Stimulated activated CD8-positive, alpha-beta memory T cell treated with anti-CD3 and anti-CD28 coated beads, Interleukin-15, amount 100 ng/mL, for 1 hour (primary cell): ENCODE measurements at places on chromosomes 7 and 10.

- DNase-seq = no peak
Observed at GRCh38 chr7:141550386-141551093, 670 bp upstream of the AGK start.

- DNase-seq = no peak
Observed at GRCh38 chr10:48820699-48821098, 118.9 kb downstream of the LRRC18 start.

DNA sequence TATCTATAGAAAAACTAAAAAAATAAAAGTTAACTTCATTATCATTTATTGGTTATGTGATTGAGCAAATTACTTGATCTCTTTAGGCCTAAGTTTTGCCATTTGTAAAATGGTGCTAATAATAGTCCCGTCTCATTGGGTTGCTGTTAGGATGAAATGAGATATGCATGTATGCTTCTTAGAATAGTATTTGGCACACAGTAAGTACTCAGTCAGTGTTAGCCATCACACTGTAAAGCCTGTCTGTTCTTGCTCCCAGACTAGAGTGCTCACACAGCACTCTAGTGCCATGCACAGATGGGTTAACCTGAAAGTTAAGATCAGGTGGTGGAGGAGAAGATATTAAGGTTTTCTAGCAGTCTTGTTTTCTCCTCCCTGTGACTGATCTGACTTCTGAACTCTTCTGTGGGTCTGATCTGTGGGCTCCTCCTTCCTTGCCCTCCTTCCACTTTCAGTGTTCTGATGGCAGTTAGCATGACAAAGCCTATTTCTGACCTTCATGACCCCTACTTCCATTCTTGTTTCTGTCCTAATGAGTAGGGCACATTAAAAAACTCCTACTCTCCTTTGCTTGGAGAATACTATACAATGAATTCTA is 167.5 kb downstream of the RNLS start:
- DNase-seq = no peak

DNA sequence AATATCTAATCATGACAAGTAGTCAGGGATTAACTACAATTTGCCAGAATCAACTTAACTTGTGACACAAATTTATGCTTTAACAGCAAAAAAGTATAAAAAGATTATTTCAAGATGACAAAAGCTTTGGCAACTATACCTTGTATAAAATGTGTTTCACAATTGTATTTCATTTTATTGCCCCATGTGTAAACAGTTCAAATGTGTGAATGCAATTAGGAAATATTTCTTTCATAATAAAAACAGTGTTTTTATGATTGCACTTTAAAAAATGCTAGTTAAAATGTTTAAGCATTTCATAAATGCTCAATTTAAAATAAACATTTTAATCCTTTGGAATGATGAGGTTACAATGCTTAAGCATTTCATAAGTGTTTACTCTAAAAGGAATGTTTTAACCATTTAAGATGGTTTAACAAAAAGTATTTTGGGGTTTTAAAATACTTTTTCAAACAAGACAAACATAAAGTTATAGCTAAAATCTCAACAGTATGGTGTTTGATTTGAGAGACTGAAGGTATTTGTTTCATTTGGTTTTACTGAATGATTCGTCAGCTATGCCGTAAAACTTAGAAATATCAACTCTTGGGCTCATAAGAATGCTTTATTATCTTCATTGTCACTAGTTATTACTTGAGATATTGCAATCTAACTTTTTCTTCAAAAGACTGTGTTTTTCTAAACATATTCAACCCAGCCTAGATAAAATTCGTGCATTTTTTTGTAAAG is 50.1 kb downstream of the SFTPD start:
- no peak for DNase-seq

DNA sequence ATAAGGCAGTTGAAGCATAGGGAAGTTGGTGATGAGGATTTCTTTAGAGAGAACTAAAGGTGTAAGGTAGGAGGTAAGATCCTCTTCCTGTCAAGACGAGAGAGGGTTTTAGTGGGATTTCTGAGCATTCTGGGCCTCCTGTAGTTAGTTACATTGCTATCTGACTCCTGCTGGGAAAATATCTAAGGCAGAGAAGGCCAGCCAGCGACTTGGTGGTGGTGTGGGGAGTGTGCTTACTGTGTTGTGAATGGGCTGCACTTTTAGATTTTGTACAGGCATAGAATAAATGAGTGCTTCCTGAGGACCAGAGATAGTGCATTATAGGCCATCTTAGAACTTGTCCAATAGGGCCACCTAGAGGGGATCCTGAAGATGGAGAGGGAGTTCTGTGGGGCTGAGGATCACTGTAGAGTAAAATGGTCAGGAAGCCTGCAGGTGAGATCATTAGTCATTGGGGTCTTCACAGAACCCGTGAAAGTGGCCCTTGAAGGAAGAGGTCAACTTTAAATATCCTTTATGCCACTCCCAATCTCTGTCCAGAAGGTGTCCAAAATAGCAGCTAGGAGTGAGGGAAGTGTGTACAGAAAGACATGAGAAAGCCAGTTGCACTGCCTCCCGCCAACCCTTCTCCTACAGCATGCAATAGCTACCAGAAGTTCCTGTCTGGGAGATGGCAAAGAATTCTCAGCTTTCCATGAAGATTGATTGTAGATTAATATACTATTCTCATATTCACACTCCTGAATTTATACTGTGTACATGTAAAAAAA is 266.6 kb downstream of the POLR1F start:
- no peak for DNase-seq

GRCh38 chr7:105790996-105791395 is 85.4 kb downstream of the ATXN7L1 start:
- no peak for DNase-seq

GRCh38 chr10:110637558-110638053 is 6.5 kb upstream of the RBM20 start:
- DNase-seq = no peak

GRCh38 chr10:33698033-33698432 is 363.6 kb upstream of the NRP1 start:
- DNase-seq = no peak

DNA sequence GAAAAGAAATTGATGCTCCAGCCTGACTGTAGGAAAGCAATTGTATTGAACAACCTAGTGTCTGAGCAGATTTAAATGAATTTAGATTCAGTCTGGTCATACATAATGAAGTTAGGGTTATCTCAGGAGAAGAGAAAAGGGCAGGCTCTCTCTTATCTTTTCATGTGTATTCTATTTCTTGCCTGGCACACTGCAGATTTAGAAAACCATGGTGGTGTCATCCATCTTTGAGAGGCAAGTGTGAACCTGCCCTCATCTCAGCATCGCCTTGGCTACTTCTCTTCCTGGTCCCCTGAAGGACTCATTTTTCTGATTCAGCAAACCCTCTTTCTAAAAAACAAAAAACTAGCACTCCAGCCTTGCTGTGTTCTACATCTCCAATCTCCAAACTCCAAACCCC is 137.7 kb downstream of the LRRC4 start:
- no peak for DNase-seq

DNA sequence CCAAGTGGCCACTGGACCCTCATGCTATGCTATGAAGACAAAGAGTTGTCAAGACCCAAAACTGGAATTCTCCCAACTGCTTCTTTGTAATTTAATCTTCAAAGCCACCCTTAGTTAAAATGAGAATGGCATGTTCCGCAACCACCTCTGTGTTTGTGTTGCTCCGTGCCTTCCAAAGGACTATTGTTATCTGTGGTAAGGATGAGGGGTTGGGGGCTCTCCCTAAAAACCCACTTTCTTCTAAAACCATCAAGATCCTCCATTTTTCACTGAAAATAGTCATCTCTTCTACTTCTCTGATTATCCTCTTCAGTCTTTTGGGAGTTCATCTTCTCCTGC is 222.1 kb upstream of the AOAH start:
- no peak for DNase-seq

DNA sequence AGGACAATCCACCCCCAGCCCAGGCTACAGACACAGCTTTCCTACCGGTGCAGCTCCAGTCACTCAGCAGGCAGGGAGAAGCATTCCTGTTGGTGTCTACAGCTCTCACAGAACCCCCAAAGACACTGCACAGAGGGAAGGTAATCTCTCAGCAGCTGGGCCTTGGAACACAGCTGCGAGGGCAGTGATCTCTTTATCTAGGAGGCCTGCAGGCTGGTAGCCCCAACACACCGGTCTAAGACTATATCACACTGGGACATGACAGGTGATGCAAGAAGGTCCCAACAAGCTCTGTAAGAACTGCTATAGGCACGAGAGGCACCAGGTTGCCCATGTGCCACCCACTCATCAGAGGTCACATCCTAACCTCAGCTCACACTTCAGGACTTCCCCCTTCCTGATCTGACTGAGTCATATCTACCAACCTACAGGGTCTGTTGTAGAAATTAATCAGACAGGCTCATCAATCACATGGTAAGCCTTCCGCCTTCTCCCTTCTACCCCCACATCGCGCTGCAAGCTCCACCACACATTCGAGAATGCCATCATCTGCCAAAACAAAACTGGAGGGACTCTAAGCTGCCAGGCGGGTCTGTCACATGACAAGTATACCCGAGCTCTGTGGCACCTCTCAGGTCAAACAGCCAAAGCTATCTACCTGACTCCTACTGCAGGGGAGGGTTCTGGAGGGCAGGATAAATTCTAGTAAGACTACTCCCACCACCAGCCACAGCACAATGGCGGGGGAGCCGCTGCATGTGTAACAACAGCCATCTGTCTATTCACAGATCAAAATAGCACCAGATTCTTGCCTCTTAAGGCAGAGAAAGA is 26.1 kb downstream of the FAM53B start:
- peak; percentile 36 for DNase-seq

- DNase-seq = no peak
Observed at GRCh38 chr10:77949167-77949566, 22.6 kb upstream of the DLG5 start.

DNA sequence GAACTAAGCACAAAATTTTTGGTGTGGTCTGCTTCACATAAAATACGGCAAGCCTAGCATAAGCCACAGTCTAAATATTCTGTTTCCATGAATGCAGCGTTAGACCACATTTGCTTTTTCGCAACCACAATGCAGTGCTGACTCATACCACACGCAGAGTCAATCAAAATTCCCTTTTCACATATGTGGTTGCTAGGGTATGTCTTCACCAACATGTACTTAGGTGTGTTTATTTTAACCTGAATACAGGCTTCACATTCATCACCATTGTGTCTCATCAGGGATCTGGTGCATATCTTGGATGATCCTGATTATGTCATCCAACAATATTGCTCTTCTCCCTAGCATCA is 90.8 kb downstream of the CHN2 start:
- no peak for DNase-seq

GRCh38 chr10:106958589-106959361 is 205.7 kb downstream of the SORCS1 start:
- no peak for DNase-seq

- no peak for DNase-seq
Observed at GRCh38 chr7:129997285-129997684, 44.5 kb upstream of the UBE2H start.

GRCh38 chr7:151637781-151638261 is 118.1 kb upstream of the RHEB start:
- no peak for DNase-seq

DNA sequence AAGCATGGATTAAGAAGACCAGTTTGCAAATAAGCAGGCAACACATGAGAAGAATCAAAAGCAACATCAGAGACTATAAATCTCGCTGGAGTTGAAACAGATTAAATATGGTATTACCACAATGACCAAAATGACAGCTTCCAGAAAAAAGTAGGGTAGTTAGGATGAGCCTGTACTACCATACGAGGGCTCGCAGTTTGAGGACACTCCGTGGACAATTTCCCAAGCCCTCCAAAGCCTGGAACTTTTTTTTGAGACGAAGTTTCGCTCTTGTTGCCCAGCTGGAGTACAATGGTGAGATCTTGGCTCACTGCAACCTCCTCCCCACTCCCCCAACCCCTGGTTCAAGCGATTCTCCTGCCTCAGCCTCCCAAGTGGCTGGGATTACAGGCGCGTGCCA is 1.0 kb downstream of the LRRC17 start:
- no peak for DNase-seq

DNA sequence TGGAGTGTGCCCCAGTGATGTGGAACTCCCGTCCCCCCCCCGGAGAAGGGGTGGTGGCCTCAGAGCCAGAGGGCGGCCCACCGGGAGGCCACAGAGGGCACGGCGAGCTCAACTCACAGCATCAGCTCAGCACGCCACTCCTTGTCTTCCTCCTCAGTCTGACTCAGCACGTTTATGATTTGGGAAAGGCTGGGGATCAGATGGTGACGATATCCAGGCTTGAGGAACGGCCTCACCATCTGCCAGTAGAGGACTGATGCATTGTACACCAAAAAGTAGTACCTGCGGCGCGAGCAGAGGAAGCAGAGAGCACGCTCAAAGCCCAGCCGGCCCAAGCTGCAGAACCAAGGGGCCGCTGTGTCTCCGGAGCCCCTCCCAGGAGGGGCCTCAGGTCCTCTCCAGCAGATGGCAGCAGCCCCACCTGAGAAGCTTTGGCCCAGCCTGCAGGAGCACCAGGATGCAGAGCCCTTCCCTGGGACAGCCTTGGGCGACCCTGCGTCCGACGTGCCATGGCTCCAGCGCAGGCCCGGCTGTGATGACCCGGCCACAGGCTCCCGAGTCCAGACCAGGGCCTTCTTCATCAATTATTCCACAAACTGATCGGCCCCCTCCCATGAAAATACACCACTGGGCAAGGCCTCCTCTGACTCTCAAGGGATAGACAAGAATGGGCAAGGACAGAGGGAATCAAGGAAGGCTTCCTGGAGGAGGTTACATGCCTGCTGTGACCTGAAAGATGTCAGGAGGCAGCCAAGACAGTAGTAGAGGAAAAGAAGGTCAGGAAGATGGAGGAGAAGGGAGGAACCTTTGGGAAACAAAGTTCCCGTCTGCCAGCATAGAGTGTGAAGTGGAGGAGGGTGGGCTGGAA is 3.7 kb downstream of the CFAP46 start:
- no peak for DNase-seq

- DNase-seq = no peak
Observed at GRCh38 chr7:3598854-3599253, 297.8 kb downstream of the SDK1 start.

DNA sequence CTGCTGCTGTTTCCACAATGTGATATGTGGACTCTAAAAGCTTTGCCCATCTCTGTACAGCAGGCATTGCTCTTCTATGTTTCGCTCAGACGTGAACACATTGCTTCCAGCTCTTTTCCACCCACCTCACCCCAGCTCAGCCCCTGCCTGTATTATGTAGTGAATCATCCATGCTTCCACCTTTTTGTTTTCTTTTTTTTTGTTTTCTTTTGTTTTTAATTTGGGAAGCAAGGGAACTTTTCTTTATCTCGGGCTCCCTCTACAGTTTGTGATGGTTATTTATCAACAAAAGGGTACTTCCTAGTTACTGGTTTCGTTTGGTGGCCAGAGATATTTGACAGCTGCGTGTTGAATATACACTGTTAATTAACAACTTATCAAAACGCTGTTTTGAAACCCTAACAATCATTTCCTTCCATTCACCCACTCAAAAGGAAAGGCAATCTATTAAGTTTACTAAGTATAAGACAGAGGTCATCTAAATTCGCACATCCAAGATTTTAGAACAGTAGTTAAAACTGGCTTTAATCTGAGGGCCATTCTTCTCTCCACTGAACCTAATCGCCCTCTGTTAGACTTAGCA is 127.9 kb upstream of the STK17A start:
- DNase-seq = no peak

DNA sequence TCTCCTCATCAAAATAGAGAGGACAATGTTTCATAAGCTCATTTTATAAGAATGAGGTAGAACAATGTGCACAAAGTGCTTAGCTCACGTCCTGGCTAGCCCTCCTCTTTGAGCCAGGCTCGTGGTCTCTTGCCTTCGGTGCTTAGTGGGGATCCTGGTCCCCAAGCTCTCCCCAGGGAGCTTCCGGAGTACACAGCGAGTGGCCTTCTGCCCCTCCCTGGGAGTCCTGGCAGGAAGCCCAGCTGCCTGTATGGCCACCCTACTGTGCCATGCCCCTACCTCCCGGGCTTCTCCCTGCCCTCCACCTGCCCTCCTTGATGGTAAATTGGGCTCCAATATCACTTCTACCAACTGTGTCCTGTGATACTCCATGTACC is 868 bp downstream of the MYO1G start:
- no peak for DNase-seq
